Stimulated activated CD8-positive, alpha-beta memory T cell treated with anti-CD3 and anti-CD28 coated beads, Interleukin-4, amount 100 ng/mL, for 24 hours (primary cell): ENCODE measurements at places on chromosomes 3 and 15.

DNA sequence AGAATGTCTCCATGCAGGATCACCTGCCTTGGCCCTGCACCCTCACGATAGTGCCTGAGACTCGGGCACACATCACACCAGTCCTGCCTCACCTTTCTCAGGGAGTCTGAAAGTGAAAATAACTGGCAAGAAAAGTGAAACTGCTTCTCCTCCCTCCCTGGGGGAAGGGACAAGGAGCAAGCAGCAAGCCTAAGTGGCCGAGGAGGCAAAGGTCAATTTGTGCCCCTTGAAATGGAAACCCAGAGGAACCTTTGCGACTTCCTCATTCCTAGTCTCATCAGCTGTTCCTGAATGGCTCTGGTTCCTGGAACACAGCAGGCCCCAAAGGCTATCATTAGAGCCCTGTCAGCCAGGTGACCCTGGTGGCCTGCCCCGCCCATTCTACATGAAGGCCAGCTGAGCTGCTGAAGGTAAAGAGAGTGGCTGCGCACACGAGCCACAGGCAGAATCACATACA, 28.0 kb upstream of the SLCO2A1 start:
- DNase-seq, result no peak

DNA sequence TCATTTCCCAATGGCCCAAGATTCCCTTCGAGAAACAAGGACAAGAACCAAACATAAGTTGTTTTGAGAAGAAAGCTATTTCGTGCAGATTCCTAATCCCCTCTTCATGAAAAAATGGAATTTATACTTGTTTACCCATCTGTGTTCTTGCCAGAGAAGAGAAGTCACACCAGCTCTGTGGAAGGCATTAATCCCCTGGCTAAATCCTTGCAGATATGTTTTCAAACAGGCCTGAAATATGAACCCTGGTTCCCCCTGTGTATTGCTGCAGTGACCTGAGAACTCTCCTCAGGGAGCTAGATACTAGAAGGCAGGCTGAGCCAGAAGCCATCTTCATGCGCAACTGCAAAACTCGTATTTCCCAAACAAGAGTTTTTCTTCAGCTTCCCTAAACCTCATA, 337.7 kb downstream of the NEK10 start:
- DNase-seq, result no peak

DNA sequence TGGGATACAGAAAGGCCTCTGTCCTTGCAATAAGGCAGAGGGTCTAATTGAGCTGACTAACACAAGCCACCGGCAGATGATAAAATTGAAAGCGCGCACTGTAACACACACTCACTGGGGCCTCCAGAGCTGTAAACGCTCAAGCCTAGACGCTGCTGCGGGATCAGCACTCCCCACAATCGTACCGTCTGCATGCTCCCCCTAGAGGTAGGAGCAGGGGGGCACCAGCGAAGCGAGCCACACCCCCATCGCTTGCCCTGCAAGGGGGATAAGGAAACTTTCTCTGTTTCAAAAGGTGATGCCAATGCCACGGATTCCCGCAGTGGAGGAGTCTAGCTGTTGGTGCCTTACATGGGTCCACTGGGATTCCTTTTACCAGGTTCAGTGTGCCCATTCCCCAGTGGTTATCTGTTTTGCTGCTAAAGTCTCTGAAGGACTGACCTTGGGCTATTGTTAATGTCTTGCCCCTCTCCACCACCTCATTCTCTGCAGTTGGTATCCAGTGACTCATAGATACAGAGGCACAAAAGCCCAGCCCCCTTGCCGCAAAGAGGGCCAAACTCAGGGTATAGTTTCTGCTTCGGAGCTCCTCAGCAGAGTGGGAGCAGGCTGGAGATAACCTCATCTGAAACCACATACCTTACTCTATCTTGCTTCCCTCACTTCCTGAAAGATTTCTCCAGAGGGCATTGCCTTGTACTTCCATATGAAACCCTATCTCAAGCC, 139.3 kb upstream of the KBTBD8 start:
- DNase-seq, result no peak

DNA sequence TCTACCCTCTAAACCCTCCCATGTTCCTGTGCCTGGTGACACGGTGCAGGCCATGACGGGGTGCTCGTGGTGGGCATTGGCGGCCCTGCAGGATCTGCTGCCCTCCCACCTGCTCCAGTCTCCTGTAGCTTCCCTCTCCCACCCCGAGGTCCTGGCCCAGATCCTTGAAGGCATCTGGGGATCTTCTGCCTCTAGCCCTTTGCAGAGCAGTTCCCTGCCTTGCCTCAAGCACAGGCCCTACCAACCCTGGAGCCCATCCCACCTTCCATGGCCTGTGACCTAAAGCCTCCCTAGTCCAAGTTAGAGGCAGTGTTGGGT, 27.5 kb upstream of the SEC13 start:
- DNase-seq, result no peak

GRCh38 chr3:43260412-43260811, 25.9 kb upstream of the SNRK start:
- DNase-seq, result no peak

- DNase-seq, result no peak
Observed at GRCh38 chr15:64146520-64146884, 5.0 kb upstream of the SNX22 start.

GRCh38 chr15:61115241-61115640, 113.9 kb downstream of the RORA start:
- no peak for DNase-seq

- DNase-seq, result no peak
Observed at GRCh38 chr15:40439960-40440742, 602 bp upstream of the BAHD1 start.

- no peak for DNase-seq
Observed at GRCh38 chr3:9686050-9686550, 17.5 kb upstream of the CPNE9 start.

- no peak for DNase-seq
Observed at GRCh38 chr15:33148129-33148751, 46.3 kb downstream of the FMN1 start.

DNA sequence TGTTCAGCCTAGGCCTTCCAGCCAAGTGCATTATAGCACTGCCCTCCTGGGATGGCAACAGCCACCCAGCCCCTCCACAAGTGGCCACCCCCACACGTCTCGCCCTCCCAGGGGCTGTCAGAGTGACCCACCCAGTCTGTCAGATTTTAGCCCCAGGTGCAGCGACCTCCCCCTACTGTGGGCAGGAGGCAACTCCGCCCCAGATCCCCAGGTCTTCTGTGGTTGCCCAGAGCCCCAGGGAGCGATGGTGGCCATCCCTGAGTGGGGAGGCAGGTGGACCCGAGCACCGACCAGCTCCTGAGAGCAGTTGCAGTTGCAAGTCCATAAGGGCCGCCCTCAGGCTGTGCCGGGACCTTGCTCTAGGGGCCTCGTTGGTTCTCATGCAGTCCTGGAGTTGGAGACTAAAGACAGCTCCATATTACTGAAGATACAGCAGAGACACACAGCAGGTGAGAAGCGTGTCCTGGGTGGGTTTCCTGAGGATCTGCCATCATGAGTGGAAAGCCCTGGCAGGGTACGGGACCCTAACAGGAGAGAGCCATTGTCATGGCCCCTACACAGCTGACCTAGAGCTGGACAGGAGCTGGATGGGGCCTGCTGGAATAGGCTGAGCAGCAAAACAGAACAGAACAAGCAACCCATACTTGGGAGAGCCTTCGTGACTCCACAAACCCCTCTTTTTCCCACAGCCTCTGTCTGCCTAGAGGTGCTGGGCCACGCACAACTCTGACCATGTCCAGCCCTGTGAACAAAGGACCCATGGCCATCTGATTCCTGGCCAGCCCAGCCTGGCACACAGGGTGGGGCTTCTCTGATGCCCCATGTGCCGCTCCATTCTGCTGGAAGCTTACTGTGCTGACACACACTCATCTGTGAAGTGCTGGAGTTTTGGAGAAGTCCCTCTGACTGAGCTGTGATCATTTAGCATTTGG, 110.3 kb upstream of the ALDH1A3 start:
- DNase-seq, result no peak

DNA sequence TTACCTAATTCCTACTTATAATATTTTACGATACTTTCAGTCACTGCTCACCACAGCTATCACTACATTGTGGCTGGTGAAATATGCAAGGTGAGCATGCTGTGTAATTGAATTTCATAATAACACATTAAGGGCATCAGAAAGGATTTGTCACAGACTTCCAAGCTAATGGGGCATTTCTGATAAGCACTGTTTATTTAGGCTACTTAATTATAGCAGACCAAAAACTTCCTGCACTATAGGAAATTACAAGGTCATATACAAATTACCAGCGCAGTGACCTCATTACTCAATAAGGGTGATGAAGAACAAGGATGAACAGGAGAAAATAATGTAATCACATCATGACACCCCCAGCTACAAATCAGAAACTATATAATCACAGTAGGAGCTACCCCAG, 88.6 kb upstream of the FAM3D start:
- DNase-seq, result no peak

DNA sequence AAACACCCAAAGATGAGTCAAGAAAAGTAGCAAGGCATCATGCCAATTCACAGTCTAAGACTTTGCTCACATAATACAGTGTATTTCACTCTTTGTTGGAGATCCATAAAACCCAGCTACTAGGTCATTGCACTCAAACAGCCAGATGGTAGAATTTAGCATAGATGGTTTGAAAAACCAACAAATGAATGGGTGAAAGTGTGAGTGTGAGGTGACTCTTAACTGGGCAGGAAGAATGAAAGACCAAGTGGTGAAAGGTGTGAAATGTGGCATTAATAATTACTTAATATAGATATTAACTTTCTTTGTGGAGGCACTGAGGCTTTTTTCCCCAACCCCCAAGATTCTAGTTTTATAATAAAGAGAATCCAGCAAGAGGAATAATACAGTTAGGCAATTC, 159.5 kb downstream of the SQOR start:
- DNase-seq, result no peak

DNA sequence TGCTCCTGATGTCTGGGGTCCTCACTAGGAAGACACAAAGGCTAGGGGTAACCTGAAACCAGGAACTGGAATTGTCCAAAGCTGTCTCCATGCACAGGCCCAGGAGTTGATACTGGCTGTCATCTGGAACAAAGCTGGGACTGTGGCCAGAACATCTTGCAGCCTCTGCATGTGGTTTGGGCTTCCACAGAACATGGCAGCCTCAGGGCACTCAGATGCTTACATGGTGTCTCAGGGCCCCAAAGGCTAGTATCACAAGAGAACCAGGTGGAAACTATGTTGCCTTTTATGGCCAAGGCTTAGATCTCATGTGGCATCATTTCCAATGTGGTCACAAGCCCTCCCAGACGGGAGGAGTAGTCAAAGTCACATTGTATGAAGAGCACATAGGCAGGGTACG, 335.2 kb upstream of the TRIM42 start:
- DNase-seq, result no peak

DNA sequence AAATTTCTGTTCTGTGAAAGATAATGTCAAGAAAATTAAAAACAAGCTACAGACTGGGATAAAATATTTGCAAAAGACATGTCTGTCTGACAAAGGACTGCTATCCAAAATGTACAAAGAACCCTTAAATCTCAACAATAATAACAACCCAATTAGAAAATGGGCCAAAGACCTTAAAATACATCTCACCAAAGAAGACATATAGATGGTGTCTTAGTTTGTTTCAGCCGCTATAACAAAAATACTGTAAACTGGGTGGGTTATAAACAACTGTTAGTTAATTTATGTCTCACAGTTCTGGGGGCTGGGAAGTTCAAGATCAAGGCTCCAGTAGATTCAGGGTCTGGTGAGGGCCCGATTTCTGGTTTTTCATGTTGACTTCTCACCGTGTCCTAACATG, 106.2 kb upstream of the AGTR1 start:
- DNase-seq, result no peak

GRCh38 chr3:153621953-153622352, 459.9 kb downstream of the RAP2B start:
- no peak for DNase-seq

- DNase-seq, result no peak
Observed at GRCh38 chr15:99452728-99453636, 112.8 kb upstream of the MEF2A start.

DNA sequence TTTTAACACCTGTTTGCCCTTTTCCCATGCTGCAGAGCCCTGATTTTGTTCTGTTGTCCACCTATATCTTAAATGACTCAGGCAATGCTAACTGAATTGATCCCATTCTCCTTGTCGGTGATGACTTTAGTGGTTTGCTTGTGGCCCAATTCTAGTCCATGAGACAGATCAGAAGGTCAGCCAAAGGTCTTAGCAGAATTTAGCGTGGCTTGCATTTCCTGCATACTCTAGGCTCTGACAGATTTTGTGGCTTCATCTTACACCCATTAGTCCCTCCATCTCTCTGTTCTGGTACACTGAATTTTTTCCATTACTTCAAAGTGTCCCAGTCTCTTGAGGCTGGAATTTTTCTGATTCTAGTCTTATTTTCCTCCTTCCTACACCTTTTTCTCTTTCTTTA, 161.9 kb downstream of the STAC start:
- DNase-seq, result no peak

- no peak for DNase-seq
Observed at GRCh38 chr3:13487403-13487802, 7.3 kb downstream of the HDAC11 start.

GRCh38 chr3:30752970-30753369, 141.5 kb downstream of the GADL1 start:
- DNase-seq, result no peak

- DNase-seq, result no peak
Observed at GRCh38 chr3:178487752-178488151, 48.5 kb upstream of the KCNMB2 start.

GRCh38 chr3:16923112-16923511, 38.4 kb downstream of the PLCL2 start:
- no peak for DNase-seq

GRCh38 chr3:45425237-45425933, 37.0 kb downstream of the LARS2 start:
- no peak for DNase-seq

GRCh38 chr15:62945760-62946159, 96.8 kb upstream of the TPM1 start:
- no peak for DNase-seq

GRCh38 chr3:179151474-179151873, 3.3 kb downstream of the PIK3CA start:
- no peak for DNase-seq

- peak; percentile 0 for DNase-seq
Observed at GRCh38 chr3:60192297-60193114, 1058.7 kb downstream of the FHIT start.

GRCh38 chr15:65916041-65916663, 46.9 kb downstream of the RAB11A start:
- no peak for DNase-seq

- no peak for DNase-seq
Observed at GRCh38 chr3:50155491-50155878, 361 bp downstream of the SEMA3F start.

DNA sequence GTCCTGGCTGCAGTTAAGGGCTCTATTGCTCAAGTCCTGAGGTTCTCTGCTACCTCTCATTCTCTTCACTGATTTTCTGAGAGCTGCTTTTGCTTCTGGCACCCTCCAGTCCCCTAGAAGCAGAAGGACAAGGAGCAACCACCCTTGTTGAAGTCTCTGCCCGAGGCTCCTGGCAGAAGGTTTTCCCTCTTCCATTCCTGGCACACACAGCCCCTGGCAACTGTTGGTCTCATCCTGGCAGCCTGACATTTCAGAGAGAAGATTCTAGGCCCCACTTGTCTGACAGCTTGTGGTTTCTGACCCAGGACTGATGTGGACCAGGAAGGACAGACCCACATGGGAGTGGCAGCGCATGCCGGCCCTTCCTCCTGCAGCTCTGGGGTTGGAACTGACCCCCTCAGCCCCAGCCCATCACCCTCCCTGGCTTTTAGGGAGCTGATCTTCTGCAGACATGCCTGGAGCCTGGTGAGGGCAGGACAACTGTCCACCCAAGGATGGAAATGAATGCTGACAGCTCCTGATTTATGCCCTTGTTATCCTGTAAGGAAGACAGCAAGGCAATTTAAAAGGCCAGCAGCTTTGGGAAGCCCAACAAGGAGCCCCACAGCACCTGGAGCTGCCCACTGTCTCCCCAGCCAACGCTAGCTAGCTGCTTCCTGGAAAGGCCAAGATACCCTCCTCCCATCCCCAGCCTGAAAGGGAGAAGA, 13.0 kb upstream of the NTRK3 start:
- DNase-seq, result no peak
